ENCODE measurements at places on chromosomes 16 and 17.

- no peak for DNase-seq
Observed at GRCh38 chr17:79452706-79453105, 158.1 kb downstream of the RBFOX3 start.

- no peak for DNase-seq
Observed at GRCh38 chr17:13977837-13978236, 91.5 kb upstream of the COX10 start.

DNA sequence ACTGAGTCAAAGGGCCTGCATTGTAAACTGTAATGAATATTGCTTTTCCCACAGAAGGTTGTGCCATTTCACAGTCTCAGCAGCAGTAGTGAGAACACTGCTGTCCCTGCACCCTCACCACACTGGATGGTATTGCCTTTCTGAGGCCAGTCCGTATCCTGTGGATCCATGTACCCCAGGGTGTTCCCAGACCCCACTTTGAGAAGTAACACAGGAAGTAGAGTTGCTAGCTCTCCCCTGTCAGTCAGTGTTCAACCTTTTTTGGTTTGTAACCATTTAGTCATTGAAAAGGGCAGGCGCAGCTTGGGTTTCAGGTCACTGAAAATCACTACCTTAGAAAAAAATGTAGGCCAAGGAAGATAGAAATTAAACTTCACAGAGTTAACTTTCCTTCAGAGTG, 37.9 kb downstream of the SLFN12L start:
- no peak for DNase-seq

DNA sequence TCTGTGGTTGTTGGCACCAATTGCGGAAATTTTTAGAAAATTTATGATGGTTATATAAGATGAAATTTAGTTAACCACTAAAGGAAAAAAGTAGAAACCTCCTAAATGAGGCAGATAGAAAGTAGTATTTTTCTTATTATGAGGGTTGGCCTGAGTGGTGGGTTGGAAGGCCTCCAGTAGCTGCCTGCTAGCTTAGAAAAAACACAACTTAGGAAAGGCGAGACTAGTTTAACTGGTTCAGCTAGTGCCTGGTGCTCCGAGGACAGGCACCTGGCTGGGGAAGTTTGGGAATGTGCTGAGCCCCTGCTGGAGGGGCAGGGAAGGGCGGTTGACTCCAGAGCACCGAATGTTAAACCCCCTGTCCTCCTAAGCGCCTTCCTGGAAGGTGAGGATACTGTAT, 19.9 kb downstream of the LDHD start:
- DNase-seq = no peak

DNA sequence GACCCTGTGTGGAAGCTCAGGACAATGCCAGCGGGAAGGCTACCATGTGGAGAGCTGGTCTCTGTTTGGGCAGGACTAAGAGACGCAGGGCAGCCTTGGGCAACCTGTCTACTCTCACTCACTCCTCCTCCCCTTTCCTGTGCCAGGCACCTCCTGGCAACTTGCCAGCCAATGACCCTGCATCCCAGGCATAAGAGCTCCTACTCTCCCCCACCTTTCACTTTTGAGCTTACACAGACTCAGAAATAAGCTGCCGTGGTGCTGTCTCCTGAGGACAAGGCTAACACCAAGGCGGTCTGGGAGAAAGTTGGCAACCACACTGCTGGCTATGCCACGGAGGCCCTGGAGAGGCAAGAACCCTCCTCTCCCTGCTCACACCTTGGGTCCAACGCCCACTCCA, 2.6 kb downstream of the HBM start:
- DNase-seq = no peak

DNA sequence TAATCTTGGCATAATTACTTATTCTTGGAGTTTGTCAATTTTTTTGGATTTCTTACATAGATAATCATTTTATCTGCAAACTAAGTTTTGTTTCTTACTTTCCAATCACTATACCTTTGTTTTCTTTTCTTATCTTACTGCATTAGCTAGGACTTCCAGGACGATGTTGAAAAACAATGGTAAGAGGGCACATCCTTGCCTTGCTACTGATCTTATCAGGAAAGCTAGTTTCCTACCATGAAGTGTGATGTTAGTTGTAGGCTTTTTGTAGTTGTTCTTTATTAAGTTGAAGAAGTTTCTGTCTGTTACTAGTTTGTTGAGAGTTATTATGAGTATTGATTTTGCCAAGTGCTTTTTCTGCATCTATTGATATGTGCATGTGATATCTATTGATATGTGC, 31.0 kb downstream of the CDH13 start:
- DNase-seq = no peak

DNA sequence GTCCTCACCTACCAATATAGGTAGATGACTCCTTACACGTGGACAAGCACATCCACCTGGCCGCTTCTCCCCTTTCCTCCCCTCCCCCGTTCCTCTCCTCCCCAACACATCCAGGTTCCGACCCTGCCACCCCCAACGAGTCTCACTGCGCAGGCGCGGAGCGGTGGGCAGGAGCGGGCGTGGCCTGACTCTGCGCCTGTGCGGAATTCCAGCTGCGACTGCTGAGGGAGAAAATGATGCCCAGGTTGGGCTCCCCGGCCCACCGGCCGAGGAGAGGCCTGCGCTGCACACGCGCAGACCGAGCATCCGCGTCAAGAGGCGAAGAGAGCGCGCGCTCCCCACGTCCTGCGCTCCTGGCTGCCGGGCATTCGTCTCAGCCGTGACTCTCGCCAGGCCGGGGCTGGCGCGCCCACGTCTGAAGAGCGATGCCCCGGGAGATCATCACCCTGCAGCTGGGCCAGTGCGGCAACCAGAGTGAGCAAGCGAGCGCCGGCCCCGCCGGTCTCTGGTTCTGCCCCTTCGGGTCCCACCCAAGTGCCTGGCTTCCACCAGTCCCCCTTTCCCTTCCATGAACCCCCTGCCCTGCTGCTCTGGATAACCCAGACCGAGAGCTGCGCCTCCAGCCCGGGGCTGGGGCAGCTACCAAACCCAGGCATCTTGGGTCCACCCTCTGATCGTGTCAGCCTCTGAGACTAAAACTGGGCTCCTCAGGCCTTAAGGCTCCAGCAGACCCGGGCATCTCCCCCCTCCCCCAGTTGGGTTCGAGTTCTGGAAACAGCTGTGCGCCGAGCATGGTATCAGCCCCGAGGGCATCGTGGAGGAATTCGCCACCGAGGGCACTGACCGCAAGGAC, at the start of gene TUBG2:
TUBG2 (plus strand) TSS at position 206 of the 853 bp plus-strand sequence; CDS start at position 426, 220 bp downstream.
- DNase-seq = peak; percentile 89

All from cerebellar cortex (tissue), 1 donor.